NCI-H1417 (cell line): ENCODE measurements at places on chromosomes 11 and 22.

GRCh38 chr11:116693593-116694348 lies 79.0 kb downstream of the BUD13 start:
- DNase-seq = no peak

- DNase-seq = no peak
These were observed 1.8 kb upstream of the TMEM86A start for GRCh38 chr11:18696638-18697225.

DNA sequence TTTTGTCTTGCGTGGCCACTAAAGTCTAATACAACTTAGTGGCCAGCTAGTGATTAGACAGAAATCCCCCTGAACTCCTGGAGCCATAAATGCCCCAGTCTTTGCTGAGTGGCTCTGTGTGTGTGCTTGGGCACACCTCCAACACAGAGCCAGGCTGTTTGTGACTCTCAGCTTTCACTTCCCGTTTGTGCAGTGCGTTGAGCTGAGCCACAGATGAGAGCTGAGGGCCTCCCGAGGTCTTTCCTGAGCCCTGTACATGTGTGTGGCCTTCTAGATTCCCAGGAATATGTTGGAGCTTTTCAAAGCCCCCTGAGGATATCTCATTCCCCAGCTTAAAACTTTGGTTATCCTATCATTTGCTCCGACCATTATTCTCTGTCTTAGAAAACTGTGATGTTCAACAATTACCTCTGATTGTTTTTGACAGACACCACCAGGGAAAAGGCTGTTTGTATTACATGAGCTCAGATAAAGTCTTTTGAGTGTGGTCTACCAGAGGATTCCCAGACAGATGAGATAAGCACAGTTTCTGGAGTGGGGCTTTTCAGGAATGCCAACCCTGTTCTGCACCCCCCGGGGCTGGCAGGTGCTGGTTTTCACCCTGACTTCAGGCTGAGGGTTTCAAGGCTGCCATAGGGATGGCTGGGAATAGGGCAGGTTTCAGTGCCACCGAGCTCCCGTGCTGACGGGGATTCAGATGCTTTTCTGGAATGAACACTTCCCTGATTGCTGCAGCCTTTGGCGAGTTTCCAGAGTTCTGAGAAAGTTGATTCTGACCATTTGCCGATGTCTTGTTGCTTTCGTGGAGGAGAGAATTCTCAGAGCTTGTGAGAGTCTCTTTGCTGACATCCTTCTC lies 23.8 kb downstream of the IGHMBP2 start:
- DNase-seq = no peak

GRCh38 chr11:80686889-80687288 lies 1246.1 kb upstream of the TENM4 start:
- DNase-seq = no peak

DNA sequence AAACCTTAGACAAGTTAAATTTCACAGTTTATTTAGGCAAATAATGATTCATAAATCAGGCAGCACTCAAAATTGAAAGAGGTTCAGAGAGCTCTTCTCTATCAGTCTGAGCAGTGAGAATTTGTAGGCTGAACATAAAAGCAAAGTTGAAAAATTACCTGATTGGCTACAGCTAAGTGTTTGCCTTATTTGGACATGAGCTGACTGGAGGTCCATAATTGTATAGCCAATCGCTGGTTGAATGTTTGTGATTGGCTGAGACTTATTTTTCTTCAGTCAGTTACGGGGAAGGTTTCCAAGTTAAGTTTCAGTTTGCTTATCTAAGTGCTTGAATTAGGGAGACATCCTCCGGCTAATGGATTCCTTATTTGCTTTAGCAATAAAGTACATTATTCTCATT lies 527.5 kb downstream of the CNTN5 start:
- no peak for DNase-seq

DNA sequence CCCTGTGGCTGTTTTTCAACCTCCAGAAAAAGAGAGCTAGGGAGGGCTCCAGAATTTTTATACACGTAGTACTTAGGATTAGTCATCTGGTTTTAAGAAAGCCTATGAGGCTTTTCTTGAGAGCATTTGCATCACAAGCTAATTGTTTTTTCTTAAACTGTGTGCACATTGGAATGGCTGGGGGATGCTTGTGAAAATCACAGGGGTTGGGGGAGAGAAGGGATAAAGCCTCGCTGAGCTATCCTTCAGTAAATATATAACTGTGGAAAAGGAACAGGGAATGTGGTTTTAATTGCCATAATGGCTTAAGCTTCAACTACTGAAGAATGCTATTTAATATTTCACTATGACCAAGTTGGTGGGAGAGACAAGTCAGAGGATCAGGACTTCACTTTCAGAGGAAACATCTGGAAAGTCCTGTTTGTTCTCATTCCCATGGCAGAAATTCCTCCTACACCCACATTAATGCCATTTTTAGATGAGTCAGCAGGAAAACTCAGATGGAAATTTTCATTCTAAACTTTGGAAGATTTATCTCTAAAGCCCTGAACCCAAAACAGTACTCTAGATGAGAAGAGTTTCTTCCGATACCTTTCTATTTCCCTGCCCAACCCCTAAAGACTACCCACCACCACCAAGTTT lies 591.3 kb downstream of the LRRC4C start:
- DNase-seq = no peak

DNA sequence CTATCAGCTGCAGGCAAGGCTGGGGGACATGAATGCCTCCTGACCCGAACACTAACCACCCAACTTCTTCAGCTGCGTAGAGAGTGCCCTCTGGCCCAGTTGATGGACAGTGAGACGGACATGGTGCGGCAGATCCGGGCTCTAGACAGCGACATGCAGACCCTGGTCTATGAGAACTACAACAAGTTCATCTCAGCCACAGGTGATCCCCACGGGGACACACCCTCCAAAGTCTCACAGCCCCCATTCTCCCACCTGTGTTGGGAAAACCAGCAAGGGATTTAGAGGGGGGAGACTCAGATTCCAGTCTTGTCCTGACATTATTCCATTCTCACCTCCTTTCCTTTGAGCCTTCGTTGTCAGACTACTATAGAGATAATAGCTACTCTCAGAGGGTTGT lies 912 bp downstream of the VPS51 start:
- DNase-seq = no peak

GRCh38 chr22:24392218-24392931 lies 35.0 kb upstream of the ADORA2A start:
- no peak for DNase-seq

DNA sequence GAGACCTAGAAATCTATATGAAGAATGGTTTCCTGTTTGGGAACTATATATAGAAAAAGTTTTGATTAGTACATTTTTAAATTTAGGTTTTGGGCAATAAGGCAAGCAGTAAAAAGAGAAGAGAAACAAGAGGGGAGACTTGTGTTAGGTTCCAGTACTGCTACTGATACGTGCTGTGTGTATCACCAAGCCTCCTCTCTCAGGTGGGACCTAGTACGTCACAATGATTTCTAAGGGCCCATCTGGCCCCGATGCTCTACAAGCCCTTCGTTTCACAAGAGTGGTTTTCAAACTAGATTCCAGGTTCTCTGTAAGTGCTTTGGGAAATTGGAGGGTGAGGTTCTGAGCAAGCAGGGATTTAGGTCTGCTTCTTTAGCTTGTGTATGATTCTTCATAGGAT lies 39.2 kb downstream of the USP35 start:
- DNase-seq = no peak

- no peak for DNase-seq
These were observed 56.6 kb upstream of the LIN7C start for GRCh38 chr11:27563201-27563600.

DNA sequence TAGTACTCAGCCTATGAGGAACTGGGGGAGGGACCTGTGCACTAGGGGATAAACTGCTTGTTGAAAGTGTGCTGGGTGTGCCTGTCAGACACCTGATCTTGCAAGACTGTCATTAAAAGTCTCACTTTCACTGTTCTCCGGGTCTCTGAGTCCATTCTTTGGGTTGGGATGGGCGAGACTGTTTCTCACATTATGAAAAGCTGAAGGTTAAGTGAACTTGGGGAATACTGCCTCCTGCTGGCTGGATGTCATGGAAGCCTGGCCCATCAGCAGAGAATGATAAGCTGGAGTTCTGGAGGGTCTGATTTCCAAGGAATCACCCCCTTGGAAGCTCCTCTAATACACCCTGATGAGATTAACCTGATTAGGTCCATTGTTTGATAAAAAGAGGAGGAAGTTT lies 9.0 kb upstream of the VPREB1 start:
- peak; percentile 36 for DNase-seq

DNA sequence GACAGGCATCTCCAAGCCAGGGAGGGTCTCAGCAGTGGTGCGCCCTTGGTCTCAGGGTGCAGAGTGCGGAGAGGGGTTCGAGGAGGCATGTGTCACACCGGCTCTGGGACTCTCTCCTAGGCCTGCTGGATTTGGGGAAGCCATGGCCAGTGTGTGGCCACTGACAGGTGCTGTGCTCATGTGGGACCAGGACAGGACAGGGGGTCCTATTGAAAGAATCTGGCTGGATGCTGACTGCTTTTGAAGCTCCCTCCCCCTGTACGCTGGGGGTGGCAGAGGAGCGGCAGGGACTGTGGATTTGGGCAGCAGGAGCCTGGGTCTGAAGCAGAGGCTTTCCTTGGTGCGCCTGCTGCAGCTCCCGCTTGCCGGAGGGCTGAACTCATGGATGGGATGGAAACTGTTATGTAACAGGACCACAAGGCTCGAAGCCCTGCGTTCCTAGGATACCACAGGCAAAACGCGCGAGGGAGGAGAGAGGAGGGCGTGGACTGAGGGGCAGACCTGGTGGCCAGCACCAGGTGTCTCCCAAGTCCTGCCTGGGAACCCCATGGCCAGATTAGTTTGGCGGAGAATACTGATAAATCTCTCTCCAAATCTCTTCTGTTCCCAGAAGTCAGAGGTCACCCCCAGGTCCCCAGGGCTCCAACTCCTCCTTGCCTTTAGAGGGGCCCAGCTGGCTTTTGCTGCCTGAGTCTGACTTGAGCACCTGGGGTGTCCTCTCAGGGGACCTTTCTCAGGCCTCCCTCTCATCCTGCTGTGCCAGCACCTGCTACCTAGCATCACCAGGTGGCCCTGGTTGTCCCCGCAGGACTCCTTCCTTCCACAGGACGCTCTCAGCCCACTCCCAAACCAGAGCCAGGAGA lies 13.8 kb upstream of the TEF start:
- DNase-seq = peak; percentile 66

DNA sequence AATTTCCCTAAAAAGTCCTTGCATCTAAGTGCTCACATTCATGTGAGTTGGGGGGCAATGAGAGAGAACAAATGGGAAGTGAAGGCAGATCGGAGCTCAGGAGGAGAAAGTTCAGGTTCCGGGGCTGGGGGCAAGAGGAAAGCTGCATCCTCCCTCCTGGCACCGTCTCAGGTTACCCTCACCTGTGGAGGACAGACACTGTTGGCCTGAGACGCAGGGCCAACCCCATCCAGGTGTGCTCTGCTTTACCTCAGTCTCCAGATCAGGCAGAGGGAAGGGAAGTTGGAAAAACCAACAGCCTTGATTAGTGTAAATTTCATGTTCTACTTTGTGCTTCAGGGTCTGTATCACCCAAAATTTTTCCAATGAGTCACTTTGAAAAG lies 146.9 kb downstream of the TRIM29 start:
- DNase-seq = no peak

- DNase-seq = no peak
These were observed 21.6 kb upstream of the NUP160 start for GRCh38 chr11:47869544-47870393.

GRCh38 chr11:63521896-63522295 lies 14.7 kb upstream of the PLAAT4 start:
- DNase-seq = no peak

GRCh38 chr22:31138126-31138525 lies 2.2 kb downstream of the PLA2G3 start:
- DNase-seq = no peak

DNA sequence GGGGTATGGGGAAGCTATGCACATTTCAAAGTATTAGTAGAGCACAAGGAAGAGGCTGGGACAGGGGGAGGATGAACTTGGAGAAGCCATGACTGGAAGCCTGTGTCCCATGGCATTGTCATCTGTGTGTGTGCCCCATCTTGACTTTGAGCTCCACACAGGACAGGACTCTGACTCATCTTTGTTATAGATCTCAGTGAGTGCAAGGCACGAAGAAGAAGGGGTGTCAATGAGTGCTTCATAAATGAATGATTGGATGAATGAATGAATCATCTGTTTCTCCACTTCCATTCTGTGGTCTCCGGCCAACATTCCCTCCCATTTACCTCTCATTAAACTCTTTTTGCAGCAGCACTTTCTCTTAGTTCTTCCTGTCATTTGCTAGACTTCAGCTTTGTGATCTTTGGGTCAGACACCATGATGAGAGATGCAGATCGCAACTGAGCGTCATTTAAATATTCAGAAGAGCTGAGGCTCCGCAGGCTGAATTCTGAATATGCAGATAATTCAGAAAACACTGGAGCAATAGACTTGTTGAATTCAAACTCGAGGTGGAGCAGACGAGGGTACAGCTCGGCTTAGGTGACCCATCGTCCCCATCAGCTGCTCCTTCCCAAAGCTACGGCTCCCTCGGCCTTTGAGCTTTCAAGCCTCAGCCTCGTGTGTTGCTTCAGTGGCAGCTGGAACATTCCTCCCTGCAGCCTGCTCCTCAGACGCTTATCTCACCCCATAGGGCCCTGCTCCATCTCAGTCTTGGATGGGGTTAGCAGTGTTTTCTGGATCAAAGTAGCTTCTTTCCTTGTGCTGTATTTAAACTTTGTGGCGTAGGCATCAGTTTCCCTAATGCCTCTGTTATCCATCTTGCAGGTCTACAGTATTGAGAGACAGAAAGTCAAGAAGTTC lies 30.8 kb downstream of the APOL3 start:
- no peak for DNase-seq

- no peak for DNase-seq
These were observed 511.1 kb downstream of the SOX6 start for GRCh38 chr11:15845261-15845660.

- no peak for DNase-seq
These were observed 85.6 kb downstream of the CACNG2 start for GRCh38 chr22:36617694-36618522.

DNA sequence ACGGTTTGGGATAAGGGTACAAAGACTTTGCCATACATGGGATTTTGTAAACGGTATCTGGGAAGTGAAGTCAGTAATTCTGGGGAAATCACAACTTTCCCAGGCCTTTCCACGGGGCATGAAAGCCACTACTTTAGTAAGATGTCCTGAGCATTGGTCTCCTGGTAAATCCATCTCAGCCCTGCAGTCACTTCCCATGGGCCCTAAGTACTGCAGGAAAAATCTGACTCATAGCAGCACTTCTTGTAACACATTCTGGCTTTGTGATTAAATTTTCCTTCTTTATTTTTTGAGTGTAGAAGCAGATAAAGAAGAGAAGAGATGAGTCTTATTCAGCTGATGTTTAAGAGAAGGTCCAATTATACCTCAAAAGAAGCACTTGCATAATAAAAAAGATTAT lies 67.6 kb downstream of the BLID start:
- DNase-seq = no peak

GRCh38 chr11:44005063-44005701 lies 42.6 kb upstream of the ACCSL start:
- DNase-seq = no peak

DNA sequence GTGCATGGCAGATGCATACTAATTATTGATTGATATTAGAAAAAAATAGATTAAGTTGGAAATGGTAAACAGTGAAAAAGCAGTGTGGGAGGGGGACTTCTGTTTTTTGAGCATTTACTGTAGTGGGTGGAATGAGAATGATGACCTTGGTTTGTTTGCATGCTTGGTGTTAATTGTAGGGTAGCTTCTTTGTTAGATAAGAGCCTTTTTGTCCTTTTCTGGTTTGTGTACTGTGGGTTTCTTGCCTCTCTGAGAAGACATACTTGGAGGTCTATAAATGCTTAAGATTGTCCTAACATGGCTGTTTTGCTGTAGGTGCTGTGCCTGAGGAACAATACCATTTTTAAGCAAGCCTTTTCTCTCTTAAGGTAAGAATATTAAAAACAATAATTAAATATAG lies 17.0 kb downstream of the MRPL48 start:
- peak; percentile 24 for DNase-seq
